Stimulated activated CD8-positive, alpha-beta memory T cell treated with anti-CD3 and anti-CD28 coated beads, Interleukin-4, amount 100 ng/mL, for 1 hour (primary cell): ENCODE measurements at places on chromosomes 3 and 15.
A peak's percentile ranks its signal among the peaks of the same experiment; 100 is the strongest.

DNA sequence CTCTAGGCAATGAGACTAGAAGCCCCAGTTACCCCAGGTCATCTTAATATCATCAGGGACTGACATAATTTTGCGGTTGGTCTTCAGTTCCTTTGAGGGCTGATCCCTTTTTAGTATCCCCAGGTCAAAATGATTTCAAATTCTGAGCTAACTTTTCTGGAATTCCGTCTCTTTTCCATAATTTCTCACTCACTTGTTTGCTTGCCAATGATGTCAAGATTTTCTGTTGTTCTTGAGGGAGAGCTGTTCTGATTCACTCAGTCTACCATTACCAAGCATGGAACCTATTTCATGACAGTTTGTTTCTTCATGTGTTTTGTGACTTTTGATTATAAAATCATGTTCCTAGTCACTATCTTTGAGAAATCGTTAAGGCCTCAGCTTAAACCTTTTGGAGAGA is 190.5 kb upstream of the LYSMD4 start:
- no peak for DNase-seq

- no peak for DNase-seq
Measured at GRCh38 chr3:128556384-128556783, 63.4 kb upstream of the GATA2 start.

DNA sequence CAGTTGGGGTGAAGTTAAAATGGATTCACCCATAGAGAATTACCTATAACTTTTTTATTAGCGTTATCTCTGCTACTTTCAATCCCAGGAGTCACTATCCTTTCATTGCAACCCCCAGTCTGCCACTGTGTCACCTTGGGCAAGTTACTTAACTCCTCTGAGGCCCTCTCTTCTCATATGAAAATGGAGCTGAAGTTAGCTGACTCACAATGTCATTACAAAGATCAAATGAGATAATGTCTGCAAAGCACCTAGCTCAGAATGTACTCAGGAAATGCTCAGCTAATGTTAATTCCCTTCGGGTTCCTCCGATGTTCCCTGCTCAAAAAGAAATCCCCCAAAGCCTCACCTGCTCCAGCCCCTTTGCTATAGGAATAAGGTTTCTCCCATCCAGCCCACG is 50.0 kb downstream of the TRIM42 start:
- DNase-seq = no peak

DNA sequence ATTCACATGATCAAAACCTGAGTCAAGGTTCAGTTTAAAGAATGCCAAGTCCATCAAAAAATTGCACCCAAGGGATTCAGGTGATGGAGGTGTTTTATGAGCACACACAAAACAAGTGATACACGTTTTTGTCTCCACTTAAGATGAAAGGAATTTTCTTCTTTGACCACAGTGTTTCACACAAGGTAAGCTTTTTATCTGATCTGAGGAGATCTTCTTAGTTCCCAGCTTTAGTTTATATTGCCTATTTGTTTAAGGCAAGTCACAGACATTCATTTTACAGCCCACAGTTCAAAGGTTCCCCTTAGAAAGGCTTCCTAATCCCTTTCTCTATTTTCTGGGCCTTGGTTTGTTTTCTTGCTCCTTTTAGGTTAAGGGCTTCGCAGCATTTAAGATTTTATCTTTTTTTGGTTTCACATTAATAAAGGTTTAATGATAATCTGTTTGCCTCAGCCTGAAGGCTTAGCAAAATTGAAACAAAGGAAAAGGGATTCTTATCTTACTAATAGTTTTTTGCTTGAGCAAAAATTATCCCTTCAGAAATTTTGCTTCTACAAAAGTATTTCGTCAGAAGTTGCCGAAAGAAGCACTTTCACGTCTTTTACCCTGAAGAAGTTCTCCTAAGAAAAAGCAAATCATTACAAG is 420.5 kb upstream of the NAALADL2 start:
- DNase-seq = no peak

DNA sequence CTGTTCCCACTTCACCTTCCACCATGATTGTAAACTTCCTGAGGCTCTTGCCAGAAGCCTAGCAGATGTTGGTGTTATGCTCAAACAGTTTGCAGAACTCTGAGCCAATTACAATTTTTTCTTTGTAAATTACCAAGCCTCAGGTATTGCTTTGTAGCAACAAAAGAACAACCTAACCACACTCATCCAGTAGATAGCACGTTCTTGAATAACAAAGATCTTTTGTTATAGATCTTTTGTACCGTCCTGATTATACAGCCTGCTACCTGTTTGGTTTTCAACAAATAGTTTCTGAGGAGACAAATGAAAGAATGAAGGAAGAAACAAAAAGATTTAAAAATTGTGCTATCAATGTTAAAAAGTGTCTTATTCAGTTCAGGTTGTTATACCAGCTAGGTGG is 474.7 kb upstream of the ALCAM start:
- no peak for DNase-seq

DNA sequence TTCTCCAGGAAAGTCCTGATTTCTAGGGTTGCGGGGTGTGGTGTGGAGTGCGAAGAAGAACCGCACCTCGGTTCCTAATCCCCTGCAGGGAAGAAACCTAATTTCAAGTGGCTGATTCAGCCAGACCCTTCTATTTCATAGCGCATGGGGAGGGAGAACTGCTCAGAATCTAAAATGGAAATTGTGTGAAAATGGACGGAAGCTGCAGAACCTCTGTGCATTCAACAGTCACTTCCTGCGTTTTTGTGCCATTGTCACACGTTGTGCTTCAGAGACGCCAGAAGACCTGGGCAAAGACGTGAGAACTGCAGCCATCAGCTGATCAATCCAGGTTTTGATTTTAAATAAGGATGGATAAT is 1.2 kb downstream of the SIDT1 start:
- no peak for DNase-seq

DNA sequence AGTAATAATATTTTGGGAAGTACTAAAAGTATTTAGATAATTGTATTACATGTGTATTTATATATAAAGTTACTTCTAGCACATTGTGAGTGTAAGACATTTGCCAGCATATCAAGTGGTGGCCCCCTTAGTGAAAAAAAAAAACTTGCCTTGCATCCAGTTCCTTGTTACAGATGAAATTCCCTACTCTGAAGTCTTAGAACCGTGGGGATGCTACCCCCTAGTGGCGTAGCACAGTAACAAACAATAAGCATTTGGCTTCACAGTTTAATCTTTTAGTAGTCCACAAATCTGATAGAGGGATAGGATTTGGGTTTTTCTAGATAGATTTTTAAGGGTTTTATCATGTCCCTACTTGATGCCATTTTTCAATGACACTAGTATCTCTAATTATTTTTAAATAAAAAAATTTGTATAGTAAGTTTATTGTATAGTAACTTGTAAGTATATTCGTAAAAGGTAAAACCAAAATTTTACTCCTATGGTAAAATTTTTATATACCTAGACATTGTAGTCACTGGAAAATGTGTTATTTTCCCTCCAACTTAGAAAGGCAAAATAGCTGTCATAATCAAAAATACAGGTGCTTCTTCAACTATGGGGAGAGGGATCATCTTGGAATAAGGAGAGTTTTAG is 14.3 kb downstream of the SMC4 start:
- peak; percentile 44 for DNase-seq

GRCh38 chr15:92629276-92629974 is 26.1 kb downstream of the FAM174B start:
- no peak for DNase-seq

GRCh38 chr3:134378818-134379217 is 4.6 kb upstream of the AMOTL2 start:
- no peak for DNase-seq
